ENCODE measurements at places on chromosomes 1 and 21.

- DNase-seq, result no peak
Observed at GRCh38 chr1:9183898-9184297, 50.7 kb upstream of the H6PD start.

GRCh38 chr1:230062521-230062920 is 4.5 kb upstream of the GALNT2 start:
- no peak for DNase-seq

DNA sequence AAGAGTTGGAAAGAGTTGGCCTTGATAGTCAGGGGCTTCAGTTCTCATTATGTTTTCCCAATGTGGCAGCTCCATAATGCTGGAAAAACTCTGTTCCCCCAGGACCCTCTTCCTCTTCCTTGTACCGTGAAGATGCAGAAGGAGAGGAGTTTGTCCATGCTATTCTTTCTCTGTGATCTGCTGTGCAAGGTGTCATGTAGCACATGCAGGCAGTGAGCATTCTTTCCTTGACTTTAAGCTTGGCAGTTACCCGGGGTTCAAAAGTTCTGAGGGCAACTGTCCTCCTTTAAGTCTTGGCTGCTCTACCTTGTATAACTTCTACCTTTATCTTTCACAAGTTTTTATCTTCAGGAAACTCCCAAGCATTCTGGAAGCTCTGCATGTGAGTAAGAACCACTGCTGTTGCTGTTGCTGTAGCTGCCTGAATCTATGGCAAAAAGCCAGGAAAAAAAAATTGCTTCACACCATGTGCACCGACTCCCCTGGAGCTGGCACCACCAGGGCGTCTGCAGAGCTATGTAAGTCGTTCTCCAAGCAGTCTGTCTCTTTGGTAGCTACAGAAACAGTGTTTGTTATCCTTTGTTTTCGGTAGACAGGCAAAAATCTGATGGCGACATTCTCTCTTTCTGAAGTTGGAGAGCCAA is 42.7 kb upstream of the SLC16A1 start:
- DNase-seq, result peak; percentile 86

- DNase-seq, result no peak
Observed at GRCh38 chr1:108719656-108720435, 7.1 kb downstream of the FNDC7 start.

GRCh38 chr1:98388441-98388840 is 273.1 kb upstream of the SNX7 start:
- DNase-seq, result no peak

DNA sequence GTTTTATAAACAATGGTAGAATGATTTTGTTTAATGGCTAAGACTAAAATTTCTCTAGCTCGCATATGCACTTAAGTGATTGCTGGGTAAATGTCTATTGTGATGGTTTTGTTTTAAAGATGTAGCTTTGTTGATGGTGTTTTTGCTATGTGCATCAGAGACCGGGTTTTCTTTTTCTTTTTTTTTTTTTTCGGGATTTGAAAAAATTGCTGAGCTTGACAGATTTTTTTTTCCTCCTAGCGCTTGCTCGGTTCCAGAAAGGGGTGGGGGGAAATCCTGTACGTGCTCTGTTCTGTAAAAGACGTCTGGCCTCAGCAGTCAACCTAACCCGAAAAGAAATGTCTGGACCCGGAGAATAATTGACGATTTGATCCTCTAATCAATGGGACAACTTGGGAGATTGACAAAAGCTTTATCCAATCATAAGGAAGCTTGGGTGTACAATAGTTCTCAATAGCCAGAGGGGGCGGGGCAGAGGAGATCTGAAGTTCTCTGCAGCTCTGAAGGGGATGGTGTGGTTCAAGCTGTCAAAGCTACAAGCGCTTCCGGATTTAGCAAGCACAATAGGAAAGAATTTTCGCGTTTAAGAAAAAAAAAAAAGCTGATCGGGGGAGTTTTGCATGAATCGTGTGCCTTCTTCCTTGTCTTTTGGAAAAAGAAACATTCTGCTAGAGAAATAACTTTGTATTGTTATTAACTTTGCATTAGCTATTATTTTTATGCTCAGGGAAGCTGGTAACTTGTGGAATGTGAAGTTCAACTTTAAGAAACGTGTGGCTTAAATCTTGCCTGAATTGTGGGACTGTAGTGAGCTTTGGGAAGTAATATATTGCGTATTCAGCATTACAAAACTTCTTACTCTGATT is 4.5 kb upstream of the NFIA start:
- DNase-seq, result peak; percentile 99

DNA sequence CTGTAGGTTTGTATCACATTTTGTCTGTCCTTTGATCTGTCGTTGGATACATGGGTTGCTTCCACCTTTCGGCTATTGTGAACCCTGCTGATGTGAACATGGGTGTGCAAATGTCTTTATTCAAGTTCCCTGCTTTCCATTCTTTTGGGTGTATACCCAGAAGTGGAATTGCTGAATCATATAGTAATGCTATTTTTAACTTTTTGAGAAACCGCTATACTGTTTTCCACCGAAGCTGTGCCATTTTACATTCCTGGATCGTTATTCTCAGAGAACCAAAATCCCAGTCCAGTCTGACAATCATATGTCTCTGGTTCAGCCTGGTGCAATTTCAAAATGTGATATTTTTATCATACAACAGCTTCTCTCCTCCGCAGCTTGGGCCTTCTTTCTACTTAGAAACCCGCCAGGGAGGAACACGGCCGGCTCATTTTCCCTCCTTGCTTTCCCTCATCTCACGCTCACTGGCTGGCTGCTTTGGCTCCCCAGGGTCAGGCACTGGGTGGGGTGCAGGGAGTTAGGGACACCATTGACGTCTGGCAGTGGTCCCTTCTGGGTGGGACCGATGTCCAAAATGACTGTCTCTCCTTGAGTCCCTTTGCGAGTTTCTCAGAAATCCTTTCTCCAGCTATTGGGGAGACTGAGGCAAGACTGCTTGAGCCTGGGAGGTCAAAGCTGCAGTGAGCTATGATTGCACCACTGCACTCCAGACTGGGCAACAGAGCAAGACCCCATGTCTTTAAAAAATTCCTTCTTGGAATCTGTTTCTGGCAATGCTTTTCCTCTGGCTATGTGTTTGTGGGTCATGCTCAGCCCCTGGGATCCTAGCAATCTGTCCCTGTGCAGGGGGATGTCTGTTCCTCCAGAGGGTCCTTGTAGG is 73.5 kb upstream of the AKT3 start:
- no peak for DNase-seq

- no peak for DNase-seq
Observed at GRCh38 chr1:21278208-21278859, 11.9 kb downstream of the ECE1 start.

DNA sequence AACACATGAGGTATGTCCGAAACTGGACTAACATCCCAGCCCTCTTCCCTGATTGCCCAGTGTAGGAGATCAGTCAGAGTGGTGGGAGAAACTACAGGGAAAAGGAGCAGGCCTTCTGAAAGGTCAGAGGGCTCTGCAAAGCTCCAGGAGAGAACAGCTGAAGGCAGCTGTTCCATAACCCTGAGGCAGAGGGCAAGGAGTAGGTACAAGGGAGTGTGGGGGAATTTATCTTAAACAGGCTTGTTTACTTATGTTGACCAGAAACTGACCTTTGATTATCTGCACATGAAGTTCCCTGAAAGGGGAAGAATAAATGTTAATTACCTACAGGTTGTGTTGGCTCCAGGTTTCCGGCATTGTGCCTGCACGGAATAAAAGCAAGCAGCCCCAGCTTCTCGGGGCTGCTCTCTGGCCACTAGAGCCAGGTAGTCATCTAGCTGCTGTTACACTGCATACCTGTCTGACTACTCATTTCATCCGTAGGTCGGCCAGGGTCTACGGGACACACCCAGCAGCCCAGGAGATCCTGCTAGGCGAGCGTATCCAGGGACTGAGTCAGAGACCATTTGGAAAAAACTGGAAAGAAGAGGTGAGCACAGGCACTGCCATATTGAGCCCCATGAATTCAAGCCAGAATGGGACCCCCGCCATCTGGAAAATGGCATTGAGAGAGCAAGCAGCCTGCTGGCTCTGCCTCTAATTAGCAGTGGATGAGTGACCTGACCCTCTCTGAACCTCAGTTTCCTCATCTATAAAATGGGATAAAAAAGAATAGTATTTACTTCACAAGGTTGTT is 14.9 kb upstream of the PAQR7 start:
- DNase-seq, result no peak

DNA sequence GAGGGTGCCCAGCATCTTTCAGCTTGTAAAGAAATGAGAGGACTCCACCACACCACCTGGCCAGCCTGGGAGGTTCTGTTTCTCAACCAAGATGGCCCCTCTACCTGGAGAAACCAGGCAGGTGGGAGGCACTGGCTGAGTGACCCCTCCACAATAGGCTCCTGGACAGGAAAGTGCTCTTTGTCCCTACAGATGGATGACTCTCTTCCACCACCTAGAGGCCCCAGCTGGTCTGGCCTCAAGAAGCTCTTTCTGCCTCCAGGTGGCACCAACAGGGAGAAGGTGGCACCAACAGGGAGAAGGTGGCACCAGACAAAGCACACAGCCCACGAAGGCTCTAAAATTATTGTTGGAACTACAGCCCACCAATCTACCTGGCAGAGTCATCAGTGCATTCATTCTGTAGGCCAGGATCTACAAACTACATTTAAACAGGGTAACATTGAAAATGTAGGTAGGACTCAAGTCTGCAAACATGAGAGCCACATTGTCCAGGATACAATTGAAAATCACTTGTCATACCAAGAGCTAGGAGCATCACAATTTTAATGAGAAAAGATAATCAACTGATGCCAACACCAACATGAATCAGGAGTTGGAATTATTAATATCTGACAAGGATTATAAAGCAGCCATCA is 14.4 kb downstream of the TMPRSS3 start:
- DNase-seq, result peak; percentile 78

- peak; percentile 22 for DNase-seq
Observed at GRCh38 chr1:160219062-160219929, 14.1 kb downstream of the PEA15 start.

DNA sequence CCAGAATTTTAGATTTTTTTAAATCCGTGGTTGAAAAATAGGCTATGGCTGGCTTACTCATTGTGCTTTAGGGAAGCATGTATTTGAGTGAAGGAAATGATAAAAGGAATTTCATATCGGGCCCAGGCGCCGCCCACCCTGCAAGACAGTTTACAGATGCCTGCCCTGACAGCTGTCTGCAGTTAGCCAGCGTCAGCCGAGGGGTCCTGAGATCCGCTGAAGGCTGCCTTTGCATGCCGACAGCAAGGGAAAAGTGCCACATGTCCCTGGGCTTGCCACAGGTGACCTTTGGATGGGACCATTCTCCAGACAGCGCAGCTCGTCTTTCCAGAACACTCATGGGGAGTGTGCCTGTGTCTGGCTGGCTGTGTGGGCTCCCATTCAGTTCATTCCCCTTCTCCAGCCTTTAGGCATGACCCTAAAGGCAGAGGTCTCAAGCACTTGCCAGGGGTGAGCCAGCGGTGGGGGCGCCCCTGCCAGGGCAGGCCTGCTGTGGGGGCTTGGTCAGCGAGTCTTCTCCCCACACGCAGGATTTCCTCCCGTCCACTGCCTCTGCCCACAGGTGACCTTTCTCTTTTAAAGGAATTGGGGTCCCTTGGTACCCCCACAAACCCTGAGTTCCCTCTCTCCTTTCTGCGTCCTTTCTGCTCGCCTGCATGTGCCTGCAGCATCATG is 46.1 kb upstream of the TRAPPC10 start:
- DNase-seq, result no peak

DNA sequence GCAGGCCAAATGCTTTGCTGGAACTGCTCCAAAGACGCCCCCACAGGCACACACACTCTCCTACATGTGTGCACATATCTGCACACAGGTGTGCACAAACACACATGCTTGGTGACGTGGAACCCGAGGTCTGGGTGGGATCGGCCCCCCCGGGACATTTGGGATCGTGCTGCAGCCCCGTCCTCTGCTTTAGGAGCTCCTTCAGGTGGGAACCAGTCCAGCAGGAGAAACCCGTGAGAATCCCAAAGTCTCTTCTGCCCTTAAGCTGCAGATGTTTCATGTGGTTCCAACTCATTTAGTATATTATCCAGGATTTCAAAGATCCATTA is 38.6 kb downstream of the UBE2G2 start:
- no peak for DNase-seq

- no peak for DNase-seq
Observed at GRCh38 chr1:166390366-166391033, 223.7 kb upstream of the FAM78B start.

- DNase-seq, result peak; percentile 26
Observed at GRCh38 chr1:145720878-145721671, 1.8 kb downstream of the CD160 start.

DNA sequence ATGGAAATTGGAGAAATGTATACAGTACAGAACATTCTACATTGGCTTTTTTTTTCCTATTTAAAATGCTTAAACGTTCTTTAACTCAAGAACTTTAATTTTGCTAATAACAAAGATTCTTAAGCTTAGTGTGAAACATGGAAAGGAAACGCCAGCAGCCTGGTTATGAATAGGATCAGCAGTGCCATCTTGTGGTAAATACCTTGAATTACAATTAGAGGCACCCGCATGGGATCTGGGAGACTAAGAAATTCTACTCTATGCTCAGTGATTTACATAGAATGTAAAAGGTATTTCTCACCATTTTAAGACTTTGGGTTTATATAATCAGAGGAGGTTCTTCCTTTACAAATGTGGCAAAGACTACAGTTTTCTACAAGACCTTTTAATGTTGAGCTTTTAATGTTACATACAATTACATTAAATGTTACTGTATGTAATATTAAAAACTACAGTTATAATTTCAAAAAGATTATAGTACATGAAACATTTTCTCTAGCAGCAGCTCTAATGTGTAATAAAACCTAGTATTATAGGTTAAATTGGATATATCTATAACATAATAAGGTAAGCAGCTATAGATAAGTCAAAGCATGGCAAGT is 32.1 kb upstream of the APOBEC4 start:
- DNase-seq, result peak; percentile 23

- DNase-seq, result no peak
Observed at GRCh38 chr1:30950053-30950452, 41.5 kb upstream of the SDC3 start.

- DNase-seq, result peak; percentile 58
Observed at GRCh38 chr1:241531195-241532161, 700 bp upstream of the KMO start.

GRCh38 chr1:107689159-107689558 is 275.8 kb downstream of the VAV3 start:
- DNase-seq, result no peak

DNA sequence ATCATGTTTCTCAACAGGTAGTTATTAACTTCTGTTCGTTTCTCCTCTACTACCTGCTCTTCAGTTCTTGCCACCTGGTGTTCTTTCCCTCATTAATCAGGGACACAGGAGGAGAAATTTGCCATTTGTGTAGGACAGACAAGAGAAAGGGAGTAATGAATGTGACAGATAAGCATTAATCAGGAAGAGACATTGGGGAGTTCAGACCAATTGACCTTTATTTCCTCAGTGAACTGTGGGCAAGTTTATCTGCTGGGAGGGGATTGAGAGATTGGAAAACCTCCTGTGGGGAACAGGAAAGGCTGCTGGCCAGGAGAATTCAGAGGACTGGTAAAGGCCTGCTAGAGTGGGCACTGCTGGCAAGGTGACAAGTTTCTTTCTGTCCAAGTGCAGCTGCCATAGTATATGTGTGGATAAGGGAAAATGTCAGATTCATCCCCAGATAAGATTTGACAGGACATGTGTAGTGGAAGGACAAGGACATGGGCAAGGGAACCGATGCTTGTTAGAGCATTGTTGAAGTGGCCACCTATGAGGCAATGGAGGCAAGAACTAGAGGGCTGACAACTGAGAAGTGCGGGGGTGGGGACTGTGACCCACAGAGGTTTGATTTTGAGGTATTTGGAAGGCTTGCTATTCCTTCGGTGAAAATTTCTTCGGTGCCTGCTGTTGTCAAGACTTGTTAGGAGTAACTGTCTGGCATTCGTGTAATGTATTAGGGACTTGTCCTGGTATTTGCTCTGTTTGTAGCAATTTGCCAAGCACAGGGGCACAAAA is 12.6 kb downstream of the SZT2 start:
- no peak for DNase-seq

Data from COR-L47 (cell line).